ENCODE measurements at places on chromosomes 4 and X. TPM values are rescaled to one million over a fixed set of nuclear protein-coding genes. Genes with fewer than 3 reads are reported as not detected.
A peak's percentile ranks its signal among the peaks of the same experiment; 100 is the strongest.

The MAP7D2 gene
- total RNA-seq, result 0.91 TPM

The RWDD4 gene
- total RNA-seq, result 22.6 TPM

The XAGE2 gene
- total RNA-seq, result not detected

The TRIM60 gene
- total RNA-seq, result not detected

The TEX13B gene
- total RNA-seq, result not detected

The HSFX1 gene
- total RNA-seq, result not detected

The PALLD gene
- total RNA-seq, result 33.5 TPM

DNA sequence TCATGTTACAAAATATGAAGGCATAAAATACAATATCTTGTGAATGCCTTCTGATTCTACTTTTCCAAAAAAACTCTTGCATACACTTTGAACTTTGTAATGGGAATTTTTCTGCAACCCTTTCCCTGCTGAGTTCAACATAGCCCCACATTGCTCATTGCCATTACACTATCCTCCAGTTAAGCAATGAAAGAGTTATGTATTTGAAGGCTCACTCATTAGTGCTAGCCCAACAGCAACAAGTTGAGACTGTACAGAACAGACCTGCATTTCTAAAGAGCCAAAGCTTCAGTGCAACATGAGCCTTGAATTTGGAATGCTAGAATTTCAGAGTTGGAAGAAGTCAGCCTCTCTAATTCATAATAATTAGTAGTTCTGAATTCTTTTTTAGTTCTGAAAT lies 44.4 kb upstream of the STAG2 start:
- no peak for DNase-seq
- no peak overlapping the region for H3K4me3 ChIP-seq
- no peak overlapping the region for H3K27ac ChIP-seq
- no peaks in the 10 kb centered on the region for H3K36me3 ChIP-seq
- no peaks in the 10 kb centered on the region for H3K27me3 ChIP-seq

DNA sequence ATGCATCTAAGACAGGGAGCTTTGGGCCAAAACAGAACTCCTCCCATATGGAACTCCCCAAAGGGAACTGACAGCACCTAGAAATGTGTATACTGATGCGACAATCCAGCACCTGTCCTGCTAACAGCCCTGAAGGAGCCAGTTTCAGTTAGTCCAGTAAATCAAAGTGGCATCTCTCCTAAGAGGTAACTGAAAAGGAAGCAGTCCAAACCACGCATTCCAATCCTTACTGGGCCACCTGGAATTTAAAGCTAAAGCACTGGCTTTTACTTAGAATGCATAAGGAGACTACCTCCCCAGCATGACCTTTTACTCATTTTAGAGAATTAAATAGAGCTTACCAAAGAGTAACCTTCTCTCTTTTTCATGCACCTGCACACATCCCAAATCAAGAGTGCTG lies 586.8 kb upstream of the PITX2 start:
- H3K27me3 ChIP-seq, result peaks cover 28% of the 10 kb centered on the region
- no peak overlapping the region for H3K27ac ChIP-seq
- H3K4me3 ChIP-seq, result no peak overlapping the region

GRCh38 chrX:41087201-41087600 lies 2.0 kb downstream of the USP9X start:
- no peaks in the 10 kb centered on the region for H3K36me3 ChIP-seq
- no peaks in the 10 kb centered on the region for H3K27me3 ChIP-seq
- peaks cover 48% of the 10 kb centered on the region for H3K4me1 ChIP-seq
- H3K27ac ChIP-seq, result peak overlapping the region; percentile 98

DNA sequence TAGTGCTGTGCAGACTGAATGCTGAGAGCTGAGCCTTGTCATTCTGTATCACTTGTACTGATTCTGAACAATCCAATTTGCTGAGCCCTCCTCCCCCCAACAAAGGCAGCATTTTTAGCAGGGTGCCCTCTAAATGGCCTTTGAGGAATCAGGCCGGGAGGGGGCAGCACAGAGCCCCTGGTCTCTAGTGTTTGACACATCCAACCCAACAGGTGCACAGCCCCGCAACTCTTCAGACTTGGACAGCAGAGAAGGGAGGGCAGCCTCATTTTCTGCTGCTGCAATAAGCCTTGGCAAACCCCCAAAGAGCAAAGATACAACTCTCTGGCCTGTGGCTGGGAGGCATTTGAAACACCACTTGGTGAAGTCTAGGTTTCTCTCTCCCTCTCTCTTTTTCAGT lies 3.4 kb downstream of the ATP1B4 start:
- no peaks in the 10 kb centered on the region for H3K36me3 ChIP-seq
- 0 out of 2 replicates have a peak, but pooled peaks cover 1% of the 10 kb centered on the region for H3K27me3 ChIP-seq
- DNase-seq, result peak; percentile 46
- no peak overlapping the region for H3K27ac ChIP-seq

GRCh38 chr4:111562826-111563225 lies 582.4 kb upstream of the FAM241A start:
- H3K36me3 ChIP-seq, result no peaks in the 10 kb centered on the region
- H3K27ac ChIP-seq, result peak overlapping the region; percentile 92
- H3K4me1 ChIP-seq, result peaks cover 20% of the 10 kb centered on the region
- DNase-seq, result peak; percentile 83
- no peak overlapping the region for H3K4me3 ChIP-seq

DNA sequence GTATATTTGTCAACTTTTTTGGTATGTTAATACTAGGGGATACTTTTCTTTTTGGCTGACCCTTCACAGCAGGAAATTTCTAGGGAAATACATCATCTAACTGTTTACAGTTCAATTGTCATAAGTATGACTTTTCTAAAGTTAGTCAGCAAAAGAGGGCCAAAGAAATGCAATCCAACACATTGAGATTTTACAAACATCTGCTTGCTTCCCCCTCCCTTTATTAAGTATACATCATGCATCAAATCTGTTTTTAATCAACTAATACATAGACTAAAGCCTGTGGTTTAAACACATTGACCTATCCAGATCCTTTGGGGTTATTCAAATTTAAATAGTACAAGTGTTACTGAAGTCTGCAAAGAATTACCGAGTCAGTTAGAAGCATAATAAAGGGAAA lies 93.9 kb downstream of the MID1 start:
- no peaks in the 10 kb centered on the region for H3K36me3 ChIP-seq
- H3K4me3 ChIP-seq, result no peak overlapping the region
- no peak overlapping the region for H3K27ac ChIP-seq
- no peaks in the 10 kb centered on the region for H3K27me3 ChIP-seq
- no peak for DNase-seq

GRCh38 chr4:110641218-110641617 lies 18.3 kb upstream of the PITX2 start:
- peaks cover 100% of the 10 kb centered on the region for H3K27me3 ChIP-seq
- no peak overlapping the region for H3K4me3 ChIP-seq
- DNase-seq, result no peak
- H3K27ac ChIP-seq, result no peak overlapping the region
- no peaks in the 10 kb centered on the region for H3K4me1 ChIP-seq

DNA sequence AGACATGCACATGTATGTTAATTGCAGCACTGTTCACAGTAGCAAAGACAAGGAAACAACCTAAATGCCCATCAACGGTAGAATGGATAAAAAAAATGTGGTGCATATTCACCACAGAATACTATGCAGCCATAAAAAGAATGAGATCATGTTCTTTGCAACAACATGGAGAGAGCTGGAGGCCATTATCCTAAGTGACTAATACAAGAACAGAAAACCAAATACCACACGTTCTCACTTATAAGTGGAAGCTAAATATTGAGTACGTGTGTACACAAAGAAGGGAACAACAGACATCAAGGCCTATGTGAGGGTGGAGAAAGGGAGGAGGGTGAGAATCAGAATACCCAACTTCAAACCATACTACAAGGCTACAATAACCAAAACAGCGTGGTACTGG lies 17.4 kb upstream of the LNX1 start:
- no peaks in the 10 kb centered on the region for H3K4me1 ChIP-seq
- H3K27ac ChIP-seq, result no peak overlapping the region
- no peaks in the 10 kb centered on the region for H3K36me3 ChIP-seq
- no peak overlapping the region for H3K4me3 ChIP-seq

DNA sequence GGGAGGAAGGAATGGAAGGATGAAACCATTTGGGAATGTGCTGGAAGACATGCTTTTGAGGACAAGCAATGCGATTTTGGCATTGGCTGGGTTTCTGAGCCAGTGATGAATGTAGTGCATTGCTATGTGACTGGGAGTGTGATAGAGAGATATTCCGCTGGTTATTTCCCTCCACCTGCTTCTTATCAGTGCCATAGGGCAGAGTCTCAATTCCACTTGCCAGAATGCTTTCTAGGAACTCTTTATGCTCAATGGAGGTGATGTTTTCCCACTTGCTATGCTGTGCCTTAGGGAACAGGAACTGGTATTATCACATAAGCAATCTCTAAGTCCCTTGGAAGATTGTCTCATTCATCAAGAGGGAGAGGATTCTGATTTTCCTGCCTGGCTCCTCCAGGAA lies 28.0 kb downstream of the TBL1X start:
- no peak for DNase-seq
- no peaks in the 10 kb centered on the region for H3K27me3 ChIP-seq
- H3K27ac ChIP-seq, result no peak overlapping the region
- H3K36me3 ChIP-seq, result peaks cover 6% of the 10 kb centered on the region
- H3K4me3 ChIP-seq, result no peak overlapping the region

- 0 out of 2 replicates have a peak overlapping the region, but pooled peaks have one; percentile 12 for H3K27ac ChIP-seq
- no peaks in the 10 kb centered on the region for H3K27me3 ChIP-seq
- no peak for DNase-seq
- H3K36me3 ChIP-seq, result peaks cover 9% of the 10 kb centered on the region
Measured at GRCh38 chr4:53348046-53348445, 17.8 kb downstream of the SCFD2 start.

GRCh38 chrX:10133980-10134676 lies 22.6 kb upstream of the CLCN4 start:
- no peak overlapping the region for H3K4me3 ChIP-seq
- DNase-seq, result no peak
- no peak overlapping the region for H3K27ac ChIP-seq
- H3K27me3 ChIP-seq, result no peaks in the 10 kb centered on the region
- no peaks in the 10 kb centered on the region for H3K4me1 ChIP-seq
- peaks cover 55% of the 10 kb centered on the region for H3K36me3 ChIP-seq

- H3K27ac ChIP-seq, result no peak overlapping the region
- no peaks in the 10 kb centered on the region for H3K36me3 ChIP-seq
- no peaks in the 10 kb centered on the region for H3K4me1 ChIP-seq
Measured at GRCh38 chrX:69431420-69431819, 72.7 kb upstream of the NALF2 start.

GRCh38 chr4:81676537-81676936 lies 204.8 kb upstream of the RASGEF1B start:
- H3K4me3 ChIP-seq, result no peak overlapping the region
- no peaks in the 10 kb centered on the region for H3K36me3 ChIP-seq
- peaks cover 50% of the 10 kb centered on the region for H3K27me3 ChIP-seq
- H3K4me1 ChIP-seq, result no peaks in the 10 kb centered on the region
- no peak overlapping the region for H3K27ac ChIP-seq

DNA sequence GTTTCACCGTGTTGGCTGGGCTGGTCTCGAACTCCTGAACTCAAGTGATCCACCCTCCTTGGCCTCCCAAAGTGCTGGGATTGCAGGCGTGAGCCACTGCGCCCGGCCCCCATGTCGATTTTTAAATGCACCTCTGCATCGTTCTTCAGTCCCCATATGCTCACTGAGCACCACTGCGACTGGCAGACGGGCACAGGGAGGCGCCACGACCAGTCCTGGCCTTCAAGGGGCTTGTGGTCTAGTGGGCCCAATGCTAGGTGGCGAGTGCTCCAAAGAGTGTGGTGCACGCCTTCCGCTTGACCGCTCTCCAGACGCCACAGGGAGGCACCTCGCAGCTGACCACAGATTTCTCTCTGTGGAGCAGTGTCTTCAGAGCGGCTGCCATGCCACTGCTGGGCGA lies 11.7 kb upstream of the MSANTD1 start:
- no peak for DNase-seq
- no peaks in the 10 kb centered on the region for H3K4me1 ChIP-seq
- no peak overlapping the region for H3K4me3 ChIP-seq
- H3K27me3 ChIP-seq, result no peaks in the 10 kb centered on the region
- H3K36me3 ChIP-seq, result no peaks in the 10 kb centered on the region
- H3K27ac ChIP-seq, result no peak overlapping the region

DNA sequence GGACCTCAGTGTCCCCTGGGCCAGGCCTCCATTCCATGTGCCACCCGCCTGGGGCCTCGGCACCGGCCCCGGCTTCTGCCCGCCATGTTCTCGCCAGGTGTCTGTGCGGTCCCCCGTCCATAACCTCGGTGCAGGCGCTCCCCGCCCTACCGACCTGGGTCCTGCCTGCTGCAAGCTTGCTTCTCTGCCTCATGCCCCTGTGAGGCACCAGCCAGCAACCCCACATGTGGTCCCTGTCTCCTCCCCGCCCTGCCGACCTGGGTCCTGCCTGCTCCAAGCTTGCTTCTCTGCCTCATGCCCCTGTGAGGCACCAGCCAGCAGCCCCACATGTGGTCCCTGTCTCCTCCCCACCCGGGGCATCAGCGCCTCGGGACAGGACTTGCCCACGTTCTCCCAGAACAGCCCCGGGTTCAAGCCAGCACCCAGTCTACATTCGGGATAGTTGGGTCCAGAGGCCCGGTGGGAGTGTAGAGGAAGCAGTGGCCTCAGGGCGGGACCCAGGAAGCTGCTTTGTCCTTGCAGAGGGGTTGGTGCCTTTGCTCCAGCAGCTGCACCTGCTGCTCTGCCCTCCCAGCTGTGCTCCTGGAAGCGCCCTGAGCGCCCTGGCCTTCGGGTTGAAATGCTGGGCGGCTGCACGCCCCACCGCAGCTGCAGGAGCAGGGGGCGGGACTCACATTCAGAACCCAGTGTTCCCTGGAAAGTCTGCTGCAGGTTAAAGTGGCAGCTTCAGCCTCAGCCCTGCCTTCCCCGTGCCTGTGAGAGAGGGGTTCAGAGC lies 20.1 kb upstream of the UVSSA start:
- H3K4me3 ChIP-seq, result no peak overlapping the region
- H3K4me1 ChIP-seq, result peaks cover 26% of the 10 kb centered on the region
- H3K27ac ChIP-seq, result no peak overlapping the region
- no peaks in the 10 kb centered on the region for H3K27me3 ChIP-seq
- no peak for DNase-seq

DNA sequence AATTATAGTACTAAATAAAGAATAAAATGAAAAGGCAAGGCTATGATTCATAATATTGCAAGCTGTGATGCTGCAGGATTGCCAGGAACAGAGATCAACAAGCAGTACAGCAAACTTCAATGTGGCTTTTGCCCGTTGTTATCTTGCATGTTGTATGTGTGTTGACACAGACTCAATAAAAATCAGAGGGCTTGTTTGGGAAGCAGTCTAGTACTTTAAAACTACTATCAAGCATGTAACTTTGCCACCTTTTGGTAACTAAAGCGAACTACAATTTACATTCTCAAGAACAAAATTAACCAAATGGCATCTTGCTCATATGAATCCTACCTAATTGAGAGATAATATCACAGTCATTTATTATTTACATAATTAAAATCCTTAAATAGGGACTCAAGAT lies 79.8 kb upstream of the GPM6A start:
- H3K27ac ChIP-seq, result no peak overlapping the region
- no peaks in the 10 kb centered on the region for H3K36me3 ChIP-seq
- H3K27me3 ChIP-seq, result no peaks in the 10 kb centered on the region
- H3K4me3 ChIP-seq, result no peak overlapping the region
